Astrocyte (in vitro differentiated cells and primary cell): ENCODE measurements at places on chromosomes 6 and 20.
A peak's percentile ranks its signal among the peaks of the same experiment; 100 is the strongest.

DNA sequence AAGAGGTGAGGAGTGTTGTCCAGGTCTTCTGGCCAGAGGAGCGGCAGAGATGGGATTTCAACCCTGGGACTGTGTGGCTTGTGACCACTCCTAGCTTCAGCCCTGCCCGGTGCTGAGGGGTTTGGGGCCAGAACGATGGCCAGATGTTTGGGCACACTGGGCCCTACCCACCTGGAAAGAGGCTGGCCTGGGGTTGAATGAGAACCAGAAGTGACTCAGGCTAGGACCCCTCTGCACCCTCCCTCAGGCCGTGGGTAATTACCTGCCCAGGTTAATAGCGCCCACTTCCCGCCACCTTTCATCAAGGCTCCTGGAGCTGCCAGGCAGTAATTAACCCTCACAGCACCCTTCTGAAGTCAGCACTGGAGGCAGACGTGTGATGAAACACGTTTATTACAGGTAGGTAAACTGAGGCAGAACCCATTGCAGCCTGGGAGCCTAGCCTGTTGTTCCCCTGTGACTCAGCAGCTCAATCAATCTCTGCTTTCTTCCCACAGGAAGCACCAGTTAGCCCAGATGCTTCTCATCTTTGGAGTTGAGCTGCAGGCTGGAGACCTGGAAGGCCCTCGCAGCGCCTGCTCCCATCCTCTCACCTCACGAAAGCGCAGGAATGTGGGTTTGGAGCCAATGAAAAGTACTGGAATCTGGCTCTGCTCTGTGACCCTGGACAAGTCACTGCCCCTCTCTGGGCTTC is 120.8 kb downstream of the CEBPB start:
- DNase-seq, result peak; percentile 63

- peak; percentile 82 for DNase-seq
Measured at GRCh38 chr20:58112017-58112781, 116.3 kb downstream of the ANKRD60 start.

GRCh38 chr20:32208499-32209154 is 947 bp downstream of the POFUT1 start:
- no peak for DNase-seq

GRCh38 chr20:48535556-48535955 is 292.2 kb downstream of the PREX1 start:
- DNase-seq, result no peak

DNA sequence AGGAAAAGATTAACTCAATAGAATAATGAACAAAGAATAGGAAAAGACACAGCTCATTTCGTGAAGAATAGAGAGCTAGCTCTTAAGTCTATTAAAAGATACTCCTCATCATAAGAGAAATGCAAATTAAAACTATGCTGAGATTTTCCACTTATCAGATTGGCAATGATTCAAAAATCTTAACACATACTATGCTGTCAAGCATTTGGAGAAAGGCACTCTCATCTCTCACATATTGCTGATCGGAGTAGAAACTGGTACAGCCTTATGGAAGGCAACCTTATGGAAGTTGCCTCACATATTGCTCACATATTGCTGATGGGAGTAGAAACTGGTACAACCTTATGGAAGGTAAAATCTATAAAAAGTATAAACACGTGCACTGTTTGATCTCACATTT is 21.4 kb upstream of the PLAGL1 start:
- no peak for DNase-seq

GRCh38 chr6:99560668-99561067 is 7.8 kb downstream of the CCNC start:
- DNase-seq, result no peak

DNA sequence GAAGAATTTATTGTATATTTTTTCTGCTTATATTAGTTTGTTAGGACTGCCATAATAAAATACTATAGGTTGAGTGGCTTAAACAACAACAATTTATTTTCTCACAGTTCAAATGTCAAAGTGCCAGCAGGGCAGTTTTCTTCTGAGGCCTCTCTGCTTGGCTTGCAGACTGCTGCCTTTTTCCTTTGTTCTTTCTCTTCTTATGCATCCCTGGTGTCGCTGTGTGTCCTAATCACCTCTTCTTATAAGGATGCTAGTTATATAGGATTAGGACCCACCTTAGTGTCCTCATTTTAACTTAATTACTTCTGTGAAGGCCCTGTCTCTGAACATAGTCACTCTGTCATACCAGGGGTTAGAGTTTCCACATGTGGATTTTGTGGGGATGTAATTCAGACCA is 354.4 kb downstream of the NKAIN2 start:
- DNase-seq, result no peak

- DNase-seq, result no peak
Measured at GRCh38 chr6:37052027-37052628, 46.7 kb downstream of the FGD2 start.

DNA sequence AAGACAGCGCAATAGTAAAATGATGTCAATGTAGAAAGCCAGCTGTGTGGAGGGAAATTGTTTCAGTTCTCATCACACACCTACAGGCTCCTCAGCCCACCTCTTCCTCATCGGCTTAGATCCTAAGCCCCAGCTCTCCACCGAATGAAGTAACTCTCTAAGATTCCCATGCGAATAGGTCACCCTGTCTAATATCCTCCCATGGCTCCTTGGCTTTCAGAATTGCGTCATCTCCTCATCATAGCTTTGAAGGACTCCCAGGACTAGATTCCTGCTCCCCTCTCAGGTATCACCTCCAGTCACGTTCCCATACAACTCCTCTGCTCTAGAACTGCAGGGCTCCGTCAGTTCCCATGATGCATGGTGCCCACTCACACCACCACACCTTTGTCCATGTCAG is 16.2 kb upstream of the SLC22A16 start:
- peak; percentile 2 for DNase-seq

- no peak for DNase-seq
Measured at GRCh38 chr6:154462425-154462824, 48.1 kb downstream of the CNKSR3 start.

GRCh38 chr6:43172104-43173007 is 1.3 kb downstream of the SRF start:
- DNase-seq, result no peak

GRCh38 chr6:3592371-3592941 is 135.6 kb upstream of the SLC22A23 start:
- DNase-seq, result peak; percentile 94

DNA sequence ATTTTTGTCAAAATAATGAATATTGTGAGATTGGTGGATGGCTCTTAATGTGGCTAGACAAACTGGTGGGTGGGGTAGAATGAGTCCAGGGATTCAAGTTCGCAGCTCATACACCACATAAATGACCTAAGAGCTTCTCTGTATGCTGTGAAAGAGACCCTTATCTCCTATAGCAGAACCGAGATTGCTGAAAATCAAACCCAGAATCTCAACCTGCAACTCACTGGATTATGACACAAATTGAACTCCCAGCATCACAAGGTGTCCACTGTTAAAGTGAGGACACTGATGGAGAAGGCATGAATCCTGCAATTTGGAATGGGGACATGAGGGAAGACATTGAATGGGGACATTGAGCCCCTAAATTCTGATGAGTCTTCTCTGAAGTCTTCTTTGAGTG is 51.3 kb upstream of the CNKSR3 start:
- no peak for DNase-seq
